Stimulated activated CD4-positive, alpha-beta T cell treated with anti-CD3 and anti-CD28 coated beads, Interleukin-4, amount 100 ng/mL, for 4 hours (primary cell): ENCODE measurements at places on chromosomes 1 and 21.

DNA sequence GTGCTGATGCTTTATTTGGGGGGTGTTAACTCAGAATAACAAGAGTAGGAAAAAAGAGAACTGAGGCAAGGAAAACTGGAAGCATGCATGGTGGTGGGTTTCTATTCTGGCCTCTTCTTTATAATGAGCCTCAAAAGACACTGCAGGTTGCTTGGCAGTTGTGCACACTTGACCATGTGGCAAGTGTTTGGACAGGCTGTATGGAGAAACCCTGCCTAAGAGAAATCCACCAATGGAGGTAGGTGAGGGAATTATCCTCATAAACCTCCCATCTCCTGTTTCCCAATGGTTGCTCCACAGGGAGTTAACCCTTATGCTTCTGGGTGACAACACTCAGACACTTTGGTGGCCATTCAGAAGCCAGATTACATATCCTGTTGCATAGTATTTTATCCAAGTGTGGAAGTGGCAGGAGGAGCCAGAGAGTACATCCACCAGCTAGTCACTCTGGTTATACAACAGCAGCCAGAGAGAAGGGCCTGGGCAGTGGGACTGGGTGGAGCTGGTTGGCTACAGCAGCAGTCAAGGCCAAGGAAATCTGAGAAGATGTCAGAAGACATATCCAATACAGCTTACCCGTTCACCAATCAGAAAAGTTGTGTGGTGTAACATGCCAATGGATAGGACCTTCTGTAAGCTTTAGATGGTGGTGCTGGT is 16.4 kb upstream of the VASH2 start:
- no peak for DNase-seq

DNA sequence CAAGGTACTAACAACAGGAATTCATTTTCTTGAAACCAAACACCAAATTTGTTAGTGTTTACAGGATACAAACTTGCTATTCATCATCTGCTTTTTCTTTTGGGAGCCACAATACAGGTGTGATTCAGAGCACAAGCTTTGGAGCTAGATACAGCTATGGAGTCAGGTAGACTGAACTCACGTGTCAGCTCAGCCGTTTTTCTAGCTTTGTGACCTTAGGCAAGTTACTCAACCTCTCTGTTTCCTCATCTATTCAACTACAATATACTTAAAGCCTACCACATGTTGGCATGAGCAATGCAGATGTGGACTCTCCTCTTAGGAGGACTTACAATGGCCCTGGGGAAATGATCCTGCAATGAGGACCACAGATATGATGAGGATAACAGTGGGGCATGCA is 6.3 kb downstream of the HTR1D start:
- DNase-seq = no peak

- no peak for DNase-seq
These were observed 348.9 kb downstream of the SMYD3 start for GRCh38 chr1:246158131-246158530.

GRCh38 chr1:162562470-162562828 is 927 bp downstream of the UAP1 start:
- no peak for DNase-seq

DNA sequence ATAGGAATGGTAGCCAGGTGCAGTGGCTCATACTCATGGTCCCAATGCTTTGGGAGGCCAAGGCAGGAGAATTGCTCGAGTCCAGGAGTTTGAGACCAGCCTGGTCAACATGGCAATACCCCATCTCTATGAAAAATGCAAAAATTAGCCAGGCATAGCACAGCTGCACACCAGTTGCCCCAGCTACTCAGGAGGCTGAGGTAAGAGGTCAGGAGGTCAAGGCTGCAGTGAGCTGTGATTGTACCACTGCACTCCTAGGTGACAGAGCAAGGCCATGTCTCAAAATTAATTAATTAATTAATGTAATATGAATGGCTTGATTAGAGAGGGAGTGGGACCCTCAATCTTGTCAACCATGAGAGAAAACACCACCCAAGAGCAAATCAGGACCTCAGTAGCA is 198.7 kb upstream of the DUSP10 start:
- no peak for DNase-seq

DNA sequence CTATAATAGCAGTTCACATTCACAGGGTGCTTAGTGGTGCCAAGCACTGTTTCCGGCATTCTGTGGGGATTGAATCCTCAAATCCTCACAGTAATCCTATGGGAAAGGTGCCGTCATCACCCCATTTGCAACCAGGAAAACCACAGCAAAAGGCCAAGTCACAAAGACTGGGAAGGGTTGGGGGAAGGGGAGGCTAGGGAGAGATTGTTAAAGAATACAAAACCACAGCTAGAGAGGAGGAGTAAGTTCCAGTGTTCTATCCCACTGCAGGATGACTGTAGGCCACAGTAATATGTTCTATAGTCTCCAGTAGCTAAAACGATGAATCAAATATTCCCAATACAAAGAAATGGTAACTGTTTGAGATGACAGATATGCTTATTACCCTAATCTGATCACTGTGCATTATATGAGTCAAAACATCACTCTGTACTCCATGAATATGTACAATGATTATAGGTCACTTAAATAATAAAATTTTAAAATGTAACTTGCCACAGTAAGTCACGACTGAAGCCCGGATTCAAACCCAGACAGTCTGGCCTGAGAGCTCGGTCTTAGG is 256.8 kb downstream of the TOMM20 start:
- no peak for DNase-seq

GRCh38 chr1:162011337-162012012 is 12.2 kb downstream of the OLFML2B start:
- no peak for DNase-seq

DNA sequence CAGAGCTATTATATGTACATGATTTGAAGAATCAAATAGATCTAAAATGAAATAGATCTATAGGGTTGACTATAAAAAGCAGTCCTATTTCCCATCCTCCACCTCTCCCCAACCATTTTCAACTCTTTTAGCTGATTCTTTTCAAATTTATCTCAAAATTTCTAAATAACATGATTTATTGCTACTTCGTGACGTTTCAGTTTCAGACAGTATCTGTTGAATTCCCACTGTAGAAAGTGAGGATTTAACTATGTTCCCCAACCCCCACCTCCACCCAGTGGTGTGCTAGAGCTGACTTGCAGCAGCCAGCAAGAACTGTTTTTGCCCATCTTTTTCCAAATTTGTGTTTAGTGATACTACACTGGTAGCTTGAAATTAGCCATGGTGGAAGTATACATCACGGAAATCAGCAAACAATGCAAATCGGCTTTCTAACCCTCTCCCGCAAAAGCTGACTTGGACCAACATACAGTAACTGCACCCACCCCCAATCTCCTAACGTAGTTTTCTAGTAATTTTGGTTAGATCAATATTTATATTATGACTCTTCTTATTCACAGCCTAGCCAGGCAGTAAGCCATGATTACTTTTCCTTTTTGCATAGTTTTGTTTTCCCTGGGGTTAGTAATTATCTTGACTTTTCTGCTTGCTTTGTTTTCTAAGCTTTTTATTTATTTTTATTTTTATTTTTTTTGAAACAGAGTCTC is 10.9 kb downstream of the SEMA4A start:
- DNase-seq = no peak

- no peak for DNase-seq
These were observed 373.7 kb downstream of the SRGAP2C start for GRCh38 chr1:121558514-121558913.

- no peak for DNase-seq
These were observed 159.3 kb downstream of the TSEN15 start for GRCh38 chr1:184210862-184211261.

GRCh38 chr1:91693557-91693956 is 192.4 kb downstream of the TGFBR3 start:
- no peak for DNase-seq

DNA sequence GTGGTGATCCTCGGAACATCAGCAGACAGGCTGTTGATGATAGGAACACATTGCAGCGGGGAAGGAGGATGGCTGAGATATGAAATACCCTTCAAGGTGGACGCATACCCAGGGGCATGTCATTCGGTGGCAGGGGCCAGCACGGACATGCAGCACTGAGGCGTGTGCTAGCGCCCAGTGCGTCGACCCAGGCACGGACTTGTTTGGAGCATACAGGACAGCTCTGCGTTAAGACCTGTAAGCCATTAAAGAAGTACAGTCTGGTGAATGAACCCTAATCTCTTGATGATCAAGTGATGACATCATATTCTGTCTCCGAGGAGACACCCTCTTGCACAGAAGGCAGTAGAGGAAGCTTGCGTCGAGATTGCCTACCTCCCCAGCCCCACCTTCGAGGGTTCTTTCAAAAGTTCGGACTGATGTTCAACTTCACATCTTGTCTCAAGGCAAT is 63.6 kb upstream of the KIF26B start:
- DNase-seq = no peak

GRCh38 chr1:4733446-4734177 is 79.2 kb downstream of the AJAP1 start:
- no peak for DNase-seq

DNA sequence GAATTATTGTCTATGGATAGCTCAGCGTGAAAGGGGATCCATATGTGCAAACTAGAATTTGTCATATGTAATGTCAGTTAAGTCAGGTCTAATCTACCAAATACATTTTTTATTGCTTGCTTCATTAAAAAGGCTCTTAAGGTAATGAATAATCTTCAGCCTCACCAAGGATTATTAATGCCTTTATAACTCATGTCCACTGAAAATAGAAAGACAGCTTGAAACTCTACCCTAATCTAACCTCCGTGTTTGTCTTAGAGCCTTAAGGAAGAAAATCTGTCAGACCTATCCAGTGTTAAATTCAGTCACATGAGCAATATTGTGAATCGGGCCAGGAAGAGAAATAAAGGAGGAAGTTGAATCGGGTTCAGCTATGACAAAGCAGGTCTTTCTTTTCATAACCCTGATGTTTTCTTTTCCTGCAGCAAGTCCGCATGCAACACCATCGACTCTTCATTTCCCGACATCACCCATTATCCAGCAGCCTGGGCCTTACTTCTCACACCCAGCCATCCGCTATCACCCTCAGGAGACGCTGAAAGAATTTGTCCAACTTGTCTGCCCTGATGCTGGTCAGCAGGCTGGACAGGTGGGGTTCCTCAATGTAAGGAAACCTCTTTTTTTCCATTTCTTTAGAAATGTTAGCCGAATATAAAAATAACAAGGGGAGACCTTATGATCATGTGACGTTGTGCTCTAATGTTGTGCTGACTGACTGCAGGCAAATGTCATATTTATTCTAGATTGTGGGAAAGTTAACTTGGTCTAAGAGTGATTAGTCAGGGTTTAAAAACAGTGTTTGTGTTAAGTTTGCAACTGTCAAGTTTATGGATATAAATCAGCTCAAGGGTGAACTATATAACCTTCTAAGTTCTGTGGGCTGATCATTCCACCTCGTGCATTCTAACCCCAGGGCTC is 321.0 kb downstream of the TM2D1 start:
- DNase-seq = no peak

DNA sequence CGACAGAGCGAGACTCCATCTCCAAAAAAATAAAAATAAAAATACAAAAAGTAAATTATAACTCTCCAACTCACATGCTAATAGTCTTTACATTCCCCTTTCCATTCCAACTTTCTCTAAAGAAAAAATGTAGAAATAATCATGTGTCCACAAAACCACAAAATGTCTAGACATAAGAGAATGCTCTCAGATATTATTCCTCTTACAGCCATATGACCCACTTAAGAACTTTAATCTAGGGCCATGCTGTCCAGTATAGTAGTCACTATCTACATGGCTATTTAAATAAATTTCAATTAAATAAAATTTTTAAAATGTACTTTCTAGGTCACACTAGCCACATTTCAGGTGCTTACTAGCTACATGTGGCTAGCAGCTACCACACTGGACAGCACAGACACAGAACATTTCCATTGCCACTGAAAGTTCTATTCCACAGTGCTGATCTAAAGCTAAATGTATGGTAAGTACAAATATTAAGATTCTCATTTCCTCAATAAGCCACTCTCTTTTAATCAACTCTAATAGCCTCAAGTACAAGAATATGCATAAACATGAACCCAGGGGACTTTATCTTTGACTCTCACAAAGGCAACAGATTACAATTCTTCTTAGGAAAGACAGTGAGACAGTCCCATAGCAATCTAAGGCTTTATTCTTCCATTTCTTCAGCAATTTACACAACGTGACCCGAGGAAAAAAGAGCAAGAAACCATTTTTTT is 138.6 kb downstream of the RERE start:
- DNase-seq = no peak

- no peak for DNase-seq
These were observed 15.0 kb upstream of the F5 start for GRCh38 chr1:169601096-169601881.

DNA sequence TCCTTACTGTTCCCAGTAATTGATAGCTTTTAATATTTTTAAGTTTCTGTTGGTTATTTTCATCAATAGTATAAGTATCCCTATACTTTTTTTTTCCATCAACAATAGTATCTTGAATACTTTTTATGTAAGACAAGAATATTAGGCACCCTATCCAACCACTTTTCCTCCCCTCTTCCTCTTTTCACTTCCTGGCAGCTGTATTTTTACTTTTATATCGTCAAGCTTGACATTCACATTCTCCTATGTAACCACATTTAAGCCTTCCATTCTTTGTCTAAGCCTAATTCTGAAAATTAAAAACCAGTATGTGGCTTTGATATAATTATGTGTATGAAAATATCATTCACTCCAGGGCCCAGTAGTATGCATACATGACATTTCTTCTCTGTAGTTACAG is 9.3 kb downstream of the TMEM39B start:
- DNase-seq = no peak

GRCh38 chr1:94713472-94714141 is 106.5 kb upstream of the SLC44A3 start:
- DNase-seq = no peak

GRCh38 chr1:19747761-19748160 is 52.0 kb downstream of the TMCO4 start:
- DNase-seq = no peak

- DNase-seq = peak; percentile 34
These were observed 19.4 kb downstream of the HSD11B1 start for GRCh38 chr1:209723756-209724693.

GRCh38 chr1:243562473-243562872 is 287.6 kb downstream of the AKT3 start:
- DNase-seq = no peak

DNA sequence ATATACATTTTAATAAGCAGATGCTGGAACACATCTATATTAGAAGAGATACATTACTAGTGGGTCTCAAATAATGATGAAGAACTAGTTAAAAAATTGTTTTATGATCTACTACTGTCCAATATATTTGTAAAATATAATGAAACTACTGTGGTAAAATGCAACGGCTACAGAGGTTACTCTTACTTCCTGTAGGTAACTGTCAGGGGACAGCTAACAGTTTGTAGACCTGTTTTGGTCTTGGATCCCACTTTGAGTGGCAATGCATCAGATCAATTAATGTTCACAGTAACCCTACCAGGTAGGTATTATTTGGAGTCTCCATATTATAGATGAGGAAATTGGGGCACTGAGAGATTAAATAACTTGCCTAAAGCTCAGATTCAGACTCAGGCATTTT is 26.7 kb upstream of the MYSM1 start:
- DNase-seq = no peak
